SK-N-MC (cell line): ENCODE measurements at places on chromosomes 16 and 17.

- DNase-seq, result no peak
These were observed 200.4 kb upstream of the N4BP1 start for GRCh38 chr16:48810436-48810802.

GRCh38 chr17:59607817-59608403, 11.8 kb upstream of the CLTC start:
- no peak for DNase-seq

- no peak for DNase-seq
These were observed 29.6 kb upstream of the HNF1B start for GRCh38 chr17:37774504-37774903.

DNA sequence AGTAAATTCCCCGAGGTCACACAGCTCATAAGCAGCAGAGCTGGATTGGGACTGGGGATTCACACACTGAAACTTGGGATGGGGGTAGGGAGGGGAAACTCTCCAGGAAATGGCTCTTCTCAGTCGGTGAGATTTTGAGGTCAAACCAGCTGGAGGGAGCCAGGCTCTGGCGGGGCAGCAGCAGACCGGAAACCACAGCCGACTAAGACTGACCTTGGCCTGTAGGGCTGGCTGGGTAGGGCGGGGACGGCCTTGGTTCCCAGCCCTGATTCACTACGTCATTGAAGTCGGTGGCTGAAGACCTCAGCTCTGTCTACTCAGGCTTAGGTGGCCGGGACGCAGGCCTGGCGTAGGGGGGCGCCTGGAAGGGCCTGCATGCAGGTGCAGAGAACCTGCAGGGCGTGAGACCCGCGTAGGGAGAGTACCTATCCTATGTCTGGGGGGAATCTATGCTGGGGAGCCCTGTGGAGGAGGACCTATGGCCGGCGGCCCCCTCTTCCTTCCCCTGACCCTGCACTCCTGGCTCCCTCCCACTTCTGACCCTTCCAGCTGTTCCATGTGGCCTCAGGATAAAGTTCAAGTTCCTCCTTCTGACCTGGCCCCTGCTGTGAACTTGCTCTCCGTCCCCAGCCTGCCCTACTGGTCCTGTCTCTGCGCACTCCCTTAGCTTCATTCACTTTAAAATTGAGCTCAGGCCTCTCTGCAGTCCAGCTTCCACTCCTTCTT, 11.9 kb upstream of the SLC4A1 start:
- no peak for DNase-seq

- no peak for DNase-seq
These were observed at the start of gene LDHD for GRCh38 chr16:75116081-75116910. Gene LDHD (minus strand): TSS chr16:75116780. CDS start chr16:75116720, 60 bp downstream.

- DNase-seq, result no peak
These were observed 25.2 kb upstream of the SLC5A11 start for GRCh38 chr16:24820522-24820921.

- no peak for DNase-seq
These were observed 3.1 kb upstream of the SKAP1 start for GRCh38 chr17:48432820-48433775.

- no peak for DNase-seq
These were observed 146.8 kb downstream of the ZFHX3 start for GRCh38 chr16:72901000-72901627.

GRCh38 chr16:3759736-3760135, 42.4 kb upstream of the TRAP1 start:
- DNase-seq, result no peak

DNA sequence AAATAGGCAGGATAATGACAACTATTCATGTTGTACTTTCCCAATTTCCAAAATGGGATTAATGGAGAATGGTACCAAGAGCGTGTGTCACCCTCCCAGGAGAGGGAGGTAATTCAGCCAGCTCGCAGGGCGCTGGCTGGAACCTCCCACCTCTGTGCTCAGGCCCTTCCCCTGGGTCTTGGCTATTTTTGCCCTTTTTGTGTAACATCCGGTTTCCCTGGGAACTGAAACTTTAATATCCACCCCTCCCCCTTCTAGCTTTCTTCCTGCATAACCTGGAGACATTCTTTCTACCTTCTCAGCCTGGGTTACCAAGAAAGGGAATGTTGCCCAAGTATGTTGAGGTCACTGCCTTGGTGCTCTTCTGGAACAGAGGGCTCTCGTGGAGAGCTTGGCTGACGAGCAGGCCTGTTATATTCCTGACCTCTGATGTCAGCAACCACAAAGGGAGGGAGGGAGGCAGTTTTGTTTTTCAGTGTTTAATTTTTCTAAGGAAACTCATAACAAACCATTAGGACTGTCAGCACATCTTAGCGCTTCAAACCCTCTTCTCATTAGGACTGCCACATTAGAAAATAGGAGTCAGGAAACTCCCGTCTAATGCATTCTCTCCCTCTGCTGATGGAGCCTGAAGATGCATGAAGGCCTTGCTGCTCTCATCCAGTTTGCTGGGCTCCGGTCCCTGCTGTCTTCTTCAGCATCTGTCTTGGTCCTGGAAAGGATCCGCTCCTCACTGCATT, 25.6 kb downstream of the ITGB3 start:
- DNase-seq, result no peak

- DNase-seq, result peak; percentile 65
These were observed 44.3 kb downstream of the SOCS3 start for GRCh38 chr17:78315355-78316114.

DNA sequence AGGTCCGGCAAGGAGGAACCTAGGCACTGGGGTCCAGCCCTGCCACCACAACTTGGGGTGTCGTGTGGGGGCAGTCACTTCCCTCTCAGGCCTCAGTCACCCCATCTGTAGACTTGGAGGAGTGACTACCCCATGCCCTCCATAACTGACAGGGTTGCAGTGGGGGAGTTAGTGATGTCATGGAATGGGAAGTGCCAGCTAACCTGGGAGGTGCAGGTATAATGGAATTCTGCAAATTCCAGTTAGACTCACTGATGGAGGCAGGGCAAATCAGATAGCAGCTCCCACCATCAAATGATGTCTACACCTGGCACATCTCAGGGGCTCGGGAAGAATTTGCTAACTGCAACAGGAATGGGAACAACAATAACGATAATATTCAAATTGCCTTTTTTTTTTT, 72.9 kb downstream of the CNGB1 start:
- no peak for DNase-seq

DNA sequence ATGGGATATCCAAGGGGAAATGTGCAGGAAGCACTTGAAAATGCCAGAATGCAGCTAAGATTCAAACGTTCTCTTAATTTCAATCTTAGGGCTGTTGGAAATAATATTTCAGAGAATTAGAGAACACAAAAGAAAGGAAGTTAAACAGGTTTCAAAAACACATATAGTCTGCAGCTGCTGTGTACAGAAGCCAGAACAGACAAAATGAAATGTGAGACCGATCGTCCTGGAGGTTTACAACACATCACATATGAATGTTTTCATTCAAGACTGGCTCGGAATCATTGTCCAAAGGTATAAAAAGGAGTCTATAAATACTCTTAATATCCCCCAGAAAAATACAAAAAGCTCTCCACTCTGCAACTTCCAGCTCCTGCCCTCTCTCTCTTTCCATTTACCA, 14.3 kb downstream of the CYTH1 start:
- no peak for DNase-seq
